Stimulated activated CD4-positive, alpha-beta T cell treated with anti-CD3 and anti-CD28 coated beads, Interleukin-12 subunit alpha, Interleukin-12 subunit beta, amount 100 ng/mL, for 24 hours (primary cell): ENCODE measurements at places on chromosomes 5 and 9.

GRCh38 chr9:20292002-20292401 lies 330.3 kb downstream of the MLLT3 start:
- DNase-seq, result no peak

- DNase-seq, result no peak
Measured at GRCh38 chr5:119373449-119373858, 17.6 kb downstream of the TNFAIP8 start.

DNA sequence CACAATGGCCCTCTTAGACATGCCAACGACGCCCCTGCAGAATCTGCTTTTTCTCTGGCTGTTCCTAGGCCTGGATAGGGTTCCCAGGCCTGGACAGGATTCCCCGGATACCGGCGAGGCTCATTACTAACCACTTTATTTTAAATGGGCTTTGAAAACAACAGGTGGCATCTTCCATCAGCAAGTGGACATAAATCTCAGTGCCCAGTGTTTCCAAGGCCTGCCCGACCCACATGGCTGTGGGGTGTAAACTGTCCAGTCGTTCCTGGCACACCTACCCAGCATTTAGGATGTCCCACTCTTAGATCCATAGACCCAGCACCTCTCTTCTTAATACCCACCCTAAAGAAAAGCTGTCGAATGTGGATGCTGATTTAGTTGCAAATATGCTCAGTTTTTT lies 896 bp downstream of the CMBL start:
- DNase-seq, result no peak

GRCh38 chr9:105243015-105243686 lies 1.3 kb upstream of the SLC44A1 start:
- DNase-seq, result no peak

DNA sequence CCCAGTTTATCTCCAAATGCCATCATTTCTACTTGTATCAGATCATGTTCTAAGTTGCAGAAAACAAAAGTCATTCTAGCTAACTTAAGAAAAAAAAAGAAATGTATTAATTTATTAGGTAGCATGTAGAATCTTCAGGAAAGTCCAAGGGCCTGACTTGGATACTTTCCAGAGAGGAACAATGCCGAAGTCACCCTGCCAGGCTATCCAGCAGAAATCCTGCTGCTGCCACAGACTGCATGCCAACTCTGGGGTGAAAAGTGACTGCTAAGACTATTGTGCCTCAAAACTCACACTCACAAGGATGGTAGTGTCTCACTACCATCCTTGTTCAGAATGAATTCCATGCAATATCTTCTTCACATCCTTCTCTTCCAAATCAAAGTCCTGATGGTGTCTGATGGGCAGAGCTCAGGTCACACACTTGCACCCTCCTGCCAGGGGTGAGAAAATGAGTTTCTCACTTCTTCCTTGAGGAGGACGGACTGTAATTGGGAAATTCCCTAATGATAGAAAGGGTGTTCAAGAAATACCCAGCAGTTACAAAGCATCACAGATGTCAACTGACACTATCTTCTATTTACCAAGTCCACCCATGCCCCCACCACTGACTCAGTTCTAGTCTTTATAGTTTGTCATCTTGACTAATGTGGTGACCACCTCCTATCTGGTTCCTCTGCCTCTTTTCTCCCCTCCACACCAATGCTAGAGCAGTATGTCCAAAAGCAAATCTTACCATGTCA lies 279.4 kb downstream of the CWC27 start:
- DNase-seq, result no peak

DNA sequence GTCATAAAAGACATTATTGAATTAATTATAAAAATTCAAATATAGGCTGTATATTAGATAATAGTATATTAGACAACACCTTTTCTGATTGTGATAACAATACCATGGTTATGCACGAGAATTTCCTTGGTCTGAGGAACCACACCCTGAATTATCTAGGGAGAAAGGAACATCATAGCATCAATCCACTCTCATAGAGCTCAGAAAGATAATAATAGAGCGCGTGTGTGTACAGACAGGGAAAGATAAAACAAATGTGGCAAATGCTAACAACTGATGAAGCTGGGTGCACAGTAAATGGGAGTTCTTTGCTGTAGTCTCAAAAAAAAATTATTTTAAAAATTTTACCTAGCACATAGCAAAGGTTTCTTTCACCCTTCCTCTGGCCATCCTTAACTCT lies 143.5 kb downstream of the CDK5RAP2 start:
- DNase-seq, result no peak
